Ureter (tissue), 1 donor: ENCODE measurements at places on chromosomes 5 and 9.

GRCh38 chr9:127862075-127863011 lies 7.9 kb upstream of the ENG start:
- DNase-seq = peak; percentile 72

GRCh38 chr9:98101868-98102273 lies 17.2 kb downstream of the TRIM14 start:
- no peak for DNase-seq

GRCh38 chr9:104914466-104914865 lies 13.5 kb downstream of the ABCA1 start:
- DNase-seq = no peak

DNA sequence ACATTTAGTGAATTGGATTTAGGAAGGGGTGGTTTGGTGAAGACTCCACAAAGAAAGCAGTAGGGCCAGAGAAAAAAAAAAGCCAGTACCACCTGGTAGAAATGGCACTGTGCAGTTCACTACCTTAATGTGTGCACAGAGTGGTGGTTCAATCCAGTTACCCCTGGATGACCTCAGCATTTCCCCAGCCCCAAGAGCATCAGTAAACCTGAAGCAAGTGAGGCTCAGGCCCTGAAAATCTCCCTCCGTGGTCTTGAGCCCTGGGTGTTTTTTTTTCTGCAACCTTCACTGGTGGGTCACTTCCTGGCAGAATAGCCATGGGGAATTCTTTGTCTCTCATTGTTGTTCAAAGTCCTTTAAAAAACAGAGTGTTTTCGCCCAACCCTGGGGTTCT lies 202.9 kb downstream of the GADD45G start:
- DNase-seq = no peak

DNA sequence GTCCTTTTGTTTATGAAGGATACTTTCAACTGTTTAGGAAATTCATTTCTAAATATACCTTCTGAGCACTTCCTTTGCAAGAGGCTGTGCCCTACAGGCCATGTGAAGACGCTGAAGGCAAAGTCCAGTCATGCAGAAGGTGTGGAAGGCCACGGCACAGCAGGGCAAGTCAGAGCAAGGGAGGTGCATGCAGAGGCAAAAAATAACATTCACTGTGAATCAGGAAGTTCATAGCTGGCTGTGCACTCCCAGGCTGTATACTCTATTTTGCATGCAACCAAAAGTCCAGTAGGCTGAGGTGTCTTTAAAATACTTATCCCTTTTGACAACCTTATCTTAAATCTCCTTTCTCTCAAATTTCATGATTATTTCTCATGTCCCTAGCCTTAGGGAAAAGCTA lies 50.3 kb downstream of the GNAQ start:
- DNase-seq = peak; percentile 75

DNA sequence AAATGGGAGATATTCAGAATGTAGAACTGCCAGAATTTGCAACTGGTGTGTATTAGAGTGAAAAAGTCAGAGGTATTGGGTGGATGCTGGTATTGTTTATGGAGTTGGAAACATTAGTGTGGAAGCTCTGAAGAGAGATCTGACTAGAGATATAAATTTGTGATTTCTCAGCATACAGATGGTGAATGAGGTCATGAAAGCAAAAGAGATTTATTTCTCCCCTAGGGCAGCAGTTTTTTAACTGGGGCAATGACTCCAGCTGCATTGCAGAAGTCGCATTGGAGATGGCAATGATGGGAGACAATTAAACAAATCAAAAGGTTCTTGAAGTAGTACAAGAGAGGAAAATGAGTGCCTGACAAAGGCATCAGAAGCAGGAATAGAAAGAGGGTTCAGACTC lies 64.9 kb downstream of the CETN3 start:
- DNase-seq = no peak

GRCh38 chr5:40646266-40646665 lies 33.4 kb upstream of the PTGER4 start:
- no peak for DNase-seq

DNA sequence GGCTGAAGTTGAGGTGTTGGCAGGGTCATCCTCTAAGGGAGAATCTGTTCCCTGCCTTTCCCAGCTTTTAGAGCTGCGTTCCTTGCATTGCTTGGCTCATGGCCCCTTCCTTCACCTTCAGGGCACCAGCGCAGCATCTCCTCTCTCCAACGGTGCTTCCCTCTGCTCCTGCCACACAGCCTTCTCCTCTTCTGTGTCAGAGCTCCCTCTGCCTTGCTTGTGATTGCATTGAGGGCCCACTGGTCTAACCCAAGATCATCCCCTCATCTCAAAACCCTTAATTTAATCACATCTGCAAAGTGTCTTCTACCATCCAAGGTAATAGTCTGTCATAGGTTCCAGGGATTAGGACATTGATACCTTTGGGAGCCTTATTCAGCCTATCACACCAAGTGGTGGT lies 205.7 kb upstream of the TBCA start:
- DNase-seq = no peak

DNA sequence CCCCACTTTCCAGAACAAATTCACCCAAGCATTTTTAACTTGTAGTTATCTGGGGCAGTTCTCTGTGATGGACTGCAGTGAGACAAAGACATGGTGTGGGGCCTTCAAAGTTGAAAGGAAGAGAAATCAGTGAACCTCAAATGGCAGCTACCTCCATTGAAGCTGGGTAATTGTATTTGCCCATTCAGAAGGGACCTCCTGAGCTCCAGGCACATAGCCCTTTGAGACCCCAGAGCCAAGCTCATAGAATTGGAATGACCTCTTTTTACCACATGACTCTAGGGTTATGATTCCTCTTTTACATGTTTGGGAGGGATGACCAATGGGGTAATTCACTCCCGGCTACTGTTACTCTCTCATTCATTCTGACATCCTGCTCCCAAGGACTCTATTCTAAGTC lies 368.4 kb upstream of the ITGA1 start:
- no peak for DNase-seq

DNA sequence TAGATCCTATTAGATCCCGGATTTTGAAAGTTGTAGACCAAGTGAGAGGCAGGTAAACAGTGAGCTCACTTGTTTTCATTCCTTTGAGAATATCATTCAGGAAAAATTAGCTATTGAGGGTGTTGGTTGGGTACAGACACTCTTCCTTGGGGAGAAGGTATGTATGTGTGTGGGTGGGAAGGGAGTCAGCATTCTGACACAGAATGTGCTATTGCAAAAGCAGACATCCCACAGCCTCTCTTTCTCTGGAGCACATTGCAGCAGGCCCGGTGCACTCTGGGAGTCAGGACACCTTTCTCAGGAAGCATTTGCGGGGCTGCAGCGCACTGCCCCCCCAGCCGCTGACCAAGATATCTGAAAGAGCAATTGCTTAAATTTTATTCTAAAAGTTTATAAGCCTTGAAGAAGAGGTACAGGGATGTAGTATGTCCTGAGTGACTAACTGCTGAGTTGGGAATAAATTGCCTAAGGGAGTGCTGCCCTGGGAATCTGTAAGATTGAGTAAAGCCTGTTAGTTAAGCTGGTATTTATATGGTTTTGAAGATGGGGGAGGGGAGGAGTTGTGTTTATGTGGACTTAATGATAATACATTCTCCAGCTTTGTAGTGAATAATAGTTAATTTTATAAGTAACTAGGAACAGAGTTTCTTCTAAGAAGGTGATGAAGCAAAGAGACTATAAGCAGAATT lies 5.2 kb downstream of the TNFAIP8 start:
- DNase-seq = no peak

DNA sequence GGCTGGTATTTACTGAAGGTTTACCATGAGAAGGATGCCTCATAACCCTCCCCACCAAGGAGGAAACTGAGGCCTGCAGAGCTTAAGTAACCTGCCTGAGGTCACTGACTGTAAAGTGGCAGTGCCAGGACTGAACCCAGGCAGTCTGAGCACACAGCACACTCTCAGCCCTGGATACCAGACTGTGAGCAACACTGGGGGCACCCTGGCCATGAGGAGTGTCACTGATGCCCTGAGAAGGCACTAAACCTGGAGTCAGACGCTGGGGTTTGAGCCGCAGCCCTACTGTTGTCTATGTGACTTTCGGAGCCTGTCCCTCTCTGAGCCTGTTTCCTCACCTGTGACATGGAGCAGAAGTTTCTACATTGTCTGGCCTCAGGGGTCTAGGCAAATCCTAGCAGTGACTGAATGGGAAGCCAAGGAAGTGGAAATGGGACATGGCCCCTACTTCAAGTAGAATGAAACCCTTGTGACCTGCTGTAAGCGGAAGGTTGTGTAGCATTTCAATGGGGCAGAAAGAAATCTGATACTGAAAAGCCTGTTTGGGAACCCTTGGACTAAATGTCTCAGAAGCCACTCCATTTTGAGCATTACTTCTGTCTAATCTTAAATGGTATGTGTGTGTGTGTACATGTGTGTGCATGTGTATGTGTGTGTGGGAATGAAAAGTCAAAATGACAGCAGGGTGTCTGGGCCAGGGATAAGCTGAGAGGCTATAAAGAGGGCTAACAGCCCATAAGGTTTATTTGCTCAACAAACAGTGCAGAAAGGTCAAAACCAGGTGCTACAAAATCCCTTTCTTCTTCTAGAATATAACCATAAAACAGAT lies 36.0 kb downstream of the B4GALT1 start:
- no peak for DNase-seq

DNA sequence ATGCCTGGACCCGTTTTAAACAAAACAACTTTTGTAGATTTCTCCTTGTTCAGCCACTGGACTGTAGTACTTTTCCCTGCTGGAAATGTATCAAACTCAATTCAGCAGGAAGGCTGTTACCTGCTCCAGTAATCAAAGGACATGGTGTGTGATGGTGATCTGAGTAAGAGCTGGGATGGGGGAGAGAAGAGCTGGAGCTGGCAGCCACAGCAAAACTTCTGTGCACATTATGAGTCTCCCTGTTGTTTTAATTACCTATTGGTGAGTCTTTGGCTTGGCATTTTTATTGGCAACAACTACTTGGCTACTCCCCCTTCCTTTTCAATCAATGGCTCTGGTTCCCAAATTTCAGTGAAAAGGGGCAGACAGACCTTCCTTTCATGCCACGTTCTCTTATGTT lies 9.7 kb downstream of the NREP start:
- no peak for DNase-seq

GRCh38 chr9:97359147-97359546 lies 51.7 kb downstream of the CCDC180 start:
- DNase-seq = no peak

DNA sequence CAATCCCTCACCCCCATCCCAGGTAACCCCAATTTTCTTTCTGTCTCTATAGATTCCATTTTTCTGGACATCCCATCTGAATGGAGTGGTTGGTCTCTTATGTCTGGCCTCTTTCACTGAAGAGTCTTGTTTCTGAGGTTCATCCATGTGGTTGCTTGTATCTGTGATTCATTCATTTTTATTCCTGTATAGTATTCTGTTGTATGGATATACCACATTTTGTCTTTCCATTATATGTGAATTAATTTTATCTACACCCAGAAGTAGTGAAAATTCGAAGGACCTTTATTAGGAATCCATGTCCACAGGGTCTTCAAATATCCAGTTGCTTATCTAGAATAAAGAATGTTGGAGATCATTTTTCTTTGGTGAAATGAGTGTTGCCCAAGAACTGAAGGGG lies 207.6 kb upstream of the MSX2 start:
- DNase-seq = no peak

- DNase-seq = no peak
Observed at GRCh38 chr5:130213607-130214006, 309.3 kb downstream of the CHSY3 start.

- DNase-seq = no peak
Observed at GRCh38 chr5:128378196-128378595, 159.8 kb downstream of the FBN2 start.

DNA sequence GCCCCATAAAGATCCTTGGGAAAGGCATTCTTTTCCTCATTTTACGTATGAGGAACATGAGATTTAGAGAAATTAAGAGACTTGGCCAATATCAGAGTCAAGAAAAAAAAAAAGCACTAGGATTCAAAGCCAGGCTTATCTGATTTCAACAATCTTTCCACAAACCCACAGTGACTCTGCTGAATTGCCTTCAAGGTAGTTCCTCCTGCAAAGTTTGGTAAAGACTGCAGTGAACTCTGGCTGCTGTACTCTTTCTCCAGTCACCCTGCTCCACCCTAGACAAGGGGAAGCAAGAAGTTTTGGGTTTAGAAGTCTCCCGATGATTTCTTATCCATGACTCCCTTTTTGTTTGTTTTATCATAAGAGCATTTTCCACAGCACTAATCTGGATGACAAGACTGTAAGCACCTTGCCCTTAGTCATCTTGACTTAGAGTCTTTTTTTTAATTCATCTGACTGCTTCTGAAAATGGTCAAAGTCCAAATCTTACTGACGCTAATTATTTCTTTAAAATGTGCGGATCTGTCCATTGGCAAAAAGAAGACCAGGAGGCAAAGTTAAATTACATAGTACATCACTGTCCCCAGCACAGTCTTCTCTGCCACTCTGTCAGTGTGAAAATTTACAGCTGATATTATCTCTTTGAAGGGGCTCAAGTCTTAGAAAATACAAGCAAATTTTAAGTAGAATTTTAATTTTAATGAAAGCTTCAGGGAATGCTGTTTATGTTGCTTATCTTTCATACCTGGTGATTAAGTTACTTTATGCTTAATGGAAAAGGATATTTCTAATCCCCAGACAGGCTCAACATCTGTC lies 180.1 kb downstream of the TTLL11 start:
- DNase-seq = no peak

DNA sequence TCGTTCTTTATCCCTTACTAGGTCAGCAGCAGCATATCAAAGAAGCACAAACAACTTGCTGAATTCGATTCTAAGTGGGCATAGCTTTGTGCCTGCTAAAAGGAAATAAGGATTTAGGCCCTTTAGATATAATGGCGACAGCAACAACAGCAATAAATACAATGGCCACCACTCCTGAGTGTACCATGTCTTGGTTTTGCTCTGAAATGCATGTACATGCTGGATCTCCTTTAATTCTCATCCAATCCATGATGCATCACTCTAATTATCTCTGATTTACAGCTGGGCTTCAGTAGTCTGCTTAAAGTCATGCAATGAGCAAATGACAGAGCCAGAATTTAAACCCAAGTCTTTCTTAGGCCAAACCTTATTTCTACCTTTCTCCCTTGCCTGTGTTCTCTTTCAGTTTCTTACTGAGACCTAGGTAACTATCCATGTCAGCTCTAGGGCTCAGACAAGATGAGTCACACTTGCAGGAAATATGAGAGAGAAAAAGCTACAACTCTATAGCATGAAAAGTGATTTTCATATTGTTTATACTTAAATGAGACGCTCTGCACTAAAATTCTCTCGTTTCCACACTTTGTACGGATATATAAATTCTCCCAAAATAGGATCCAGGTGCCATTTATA lies 111.8 kb downstream of the HMHB1 start:
- no peak for DNase-seq

GRCh38 chr5:77129391-77129990 lies 42.4 kb upstream of the ZBED3 start:
- DNase-seq = no peak

GRCh38 chr5:82387819-82388166 lies 109.6 kb upstream of the RPS23 start:
- no peak for DNase-seq
